ENCODE measurements at places on chromosomes 1 and 21. TPM values are rescaled to one million over a fixed set of nuclear protein-coding genes. Genes with fewer than 3 reads are reported as not detected.

DNA sequence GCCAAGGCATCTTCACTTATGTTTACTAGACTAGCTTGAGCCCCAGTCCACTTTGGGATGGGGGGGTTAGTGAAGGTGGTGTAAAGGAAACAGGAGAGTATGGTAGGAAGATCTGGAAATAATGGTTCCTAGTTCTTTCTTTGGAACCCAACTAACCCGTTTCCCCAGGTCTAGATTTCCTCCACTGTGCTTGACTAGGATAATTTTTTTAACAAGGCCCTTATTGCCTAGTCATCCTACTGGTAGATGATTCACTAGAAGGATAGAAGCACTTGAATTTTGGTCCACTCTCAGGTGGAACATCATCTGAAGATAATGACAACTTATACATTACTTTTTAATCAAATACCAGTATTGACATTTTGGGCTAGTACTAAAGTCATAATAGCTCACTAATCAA, 45.9 kb upstream of the MYOCOS start:
- H3K4me1 ChIP-seq: peaks cover 13% of the 10 kb centered on the region
- H3K27ac ChIP-seq: no peak overlapping the region
- H3K36me3 ChIP-seq: peaks cover 20% of the 10 kb centered on the region
- DNase-seq: no peak
- H3K4me3 ChIP-seq: no peak overlapping the region

GRCh38 chr1:199150756-199151155, 511.9 kb downstream of the PTPRC start:
- H3K27me3 ChIP-seq: peaks cover 3% of the 10 kb centered on the region
- no peak overlapping the region for H3K4me3 ChIP-seq
- H3K36me3 ChIP-seq: no peaks in the 10 kb centered on the region
- H3K4me1 ChIP-seq: no peaks in the 10 kb centered on the region
- DNase-seq: no peak

- H3K4me3 ChIP-seq: no peak overlapping the region
- H3K36me3 ChIP-seq: no peaks in the 10 kb centered on the region
- no peak overlapping the region for H3K27ac ChIP-seq
- no peak for DNase-seq
Observed at GRCh38 chr1:235100194-235100772, 28.4 kb downstream of the TOMM20 start.

DNA sequence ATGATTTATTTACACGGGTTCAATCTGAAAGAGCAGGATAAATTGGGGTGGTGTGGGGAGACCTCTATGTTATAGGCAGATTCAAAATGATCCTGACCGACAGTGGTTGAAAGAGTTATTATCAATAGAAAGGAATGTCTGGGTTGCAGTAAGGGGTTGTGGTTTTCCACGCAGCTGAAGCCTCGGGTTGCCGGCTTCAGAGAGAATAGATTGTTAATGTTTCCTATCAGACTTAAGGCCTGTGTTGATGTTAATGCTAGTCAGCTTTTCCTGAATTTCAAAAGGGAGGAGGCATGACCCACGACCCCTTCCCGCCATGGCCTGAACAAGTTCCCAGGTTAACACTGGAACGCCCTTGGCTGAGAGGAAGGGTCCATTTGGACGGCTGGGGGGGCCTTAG, 2.2 kb upstream of the UBE2J2 start:
- H3K36me3 ChIP-seq: peaks cover 9% of the 10 kb centered on the region
- DNase-seq: no peak
- no peaks in the 10 kb centered on the region for H3K27me3 ChIP-seq
- H3K27ac ChIP-seq: no peak overlapping the region
- H3K4me1 ChIP-seq: peaks cover 23% of the 10 kb centered on the region
- peak overlapping the region; percentile 67 for H3K4me3 ChIP-seq

- DNase-seq: no peak
- no peak overlapping the region for H3K27ac ChIP-seq
- no peaks in the 10 kb centered on the region for H3K4me1 ChIP-seq
- no peak overlapping the region for H3K4me3 ChIP-seq
- peaks cover 2% of the 10 kb centered on the region for H3K36me3 ChIP-seq
Observed at GRCh38 chr1:83805921-83806320, 193.0 kb downstream of the TTLL7 start.

DNA sequence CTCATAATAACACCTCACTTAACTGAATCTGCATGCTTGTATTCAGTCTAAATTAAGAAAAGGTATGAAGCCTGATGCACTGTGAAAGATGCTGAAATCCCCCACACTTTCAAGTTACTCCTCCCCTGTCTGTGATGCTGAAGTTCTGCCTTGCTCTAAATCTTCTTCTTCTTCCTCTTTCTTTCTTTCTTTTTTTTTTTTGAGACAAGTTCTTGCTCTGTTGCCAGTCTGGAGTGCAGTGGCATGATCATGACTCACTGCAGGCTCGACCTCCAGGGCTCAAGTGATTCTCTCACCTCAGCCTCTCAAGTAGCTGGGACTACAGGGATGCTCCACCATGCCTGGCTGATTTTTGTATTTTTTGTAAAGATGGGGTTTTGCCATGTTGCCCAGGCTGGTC, 231.0 kb upstream of the B3GALT2 start:
- peaks cover 52% of the 10 kb centered on the region for H3K4me1 ChIP-seq
- no peaks in the 10 kb centered on the region for H3K36me3 ChIP-seq
- peak overlapping the region; percentile 93 for H3K27ac ChIP-seq
- H3K4me3 ChIP-seq: peak overlapping the region; percentile 83
- H3K27me3 ChIP-seq: no peaks in the 10 kb centered on the region

DNA sequence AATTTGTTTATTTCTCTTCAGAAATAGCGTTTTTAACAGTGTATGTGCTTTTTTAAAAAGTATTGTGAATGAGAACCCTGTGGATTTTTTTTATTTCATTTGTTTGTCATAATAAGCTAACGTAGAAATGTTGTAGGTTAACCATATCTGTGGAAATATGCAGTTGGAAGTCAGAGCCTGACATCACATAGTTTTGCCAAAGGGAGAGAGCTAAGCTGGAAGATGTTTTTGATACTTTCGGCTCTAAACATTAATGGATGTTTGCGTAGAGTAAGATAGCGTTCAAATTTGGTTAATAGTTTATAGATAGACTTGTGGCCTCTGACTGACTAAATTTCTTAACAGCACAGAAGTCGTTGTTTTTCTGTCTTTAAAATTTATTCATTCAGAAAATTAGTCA, 47.4 kb upstream of the ANGPTL1 start:
- H3K4me1 ChIP-seq: no peaks in the 10 kb centered on the region
- H3K4me3 ChIP-seq: no peak overlapping the region
- no peak overlapping the region for H3K27ac ChIP-seq
- no peaks in the 10 kb centered on the region for H3K27me3 ChIP-seq
- peaks cover 59% of the 10 kb centered on the region for H3K36me3 ChIP-seq
- DNase-seq: no peak

GRCh38 chr1:220271706-220272046, 577 bp downstream of the RAB3GAP2 start:
- H3K27ac ChIP-seq: no peak overlapping the region
- peaks cover 24% of the 10 kb centered on the region for H3K36me3 ChIP-seq
- no peaks in the 10 kb centered on the region for H3K27me3 ChIP-seq
- no peak overlapping the region for H3K4me3 ChIP-seq
- DNase-seq: no peak

- no peak for DNase-seq
- peaks cover 1% of the 10 kb centered on the region for H3K27me3 ChIP-seq
- no peaks in the 10 kb centered on the region for H3K36me3 ChIP-seq
- no peaks in the 10 kb centered on the region for H3K4me1 ChIP-seq
- H3K27ac ChIP-seq: no peak overlapping the region
Observed at GRCh38 chr1:14253676-14254075, 344.8 kb upstream of the KAZN start.

GRCh38 chr21:44418876-44419230, 36.5 kb upstream of the LRRC3 start:
- no peak overlapping the region for H3K4me3 ChIP-seq
- no peak overlapping the region for H3K27ac ChIP-seq
- peaks cover 4% of the 10 kb centered on the region for H3K4me1 ChIP-seq
- no peaks in the 10 kb centered on the region for H3K36me3 ChIP-seq
- H3K27me3 ChIP-seq: no peaks in the 10 kb centered on the region

DNA sequence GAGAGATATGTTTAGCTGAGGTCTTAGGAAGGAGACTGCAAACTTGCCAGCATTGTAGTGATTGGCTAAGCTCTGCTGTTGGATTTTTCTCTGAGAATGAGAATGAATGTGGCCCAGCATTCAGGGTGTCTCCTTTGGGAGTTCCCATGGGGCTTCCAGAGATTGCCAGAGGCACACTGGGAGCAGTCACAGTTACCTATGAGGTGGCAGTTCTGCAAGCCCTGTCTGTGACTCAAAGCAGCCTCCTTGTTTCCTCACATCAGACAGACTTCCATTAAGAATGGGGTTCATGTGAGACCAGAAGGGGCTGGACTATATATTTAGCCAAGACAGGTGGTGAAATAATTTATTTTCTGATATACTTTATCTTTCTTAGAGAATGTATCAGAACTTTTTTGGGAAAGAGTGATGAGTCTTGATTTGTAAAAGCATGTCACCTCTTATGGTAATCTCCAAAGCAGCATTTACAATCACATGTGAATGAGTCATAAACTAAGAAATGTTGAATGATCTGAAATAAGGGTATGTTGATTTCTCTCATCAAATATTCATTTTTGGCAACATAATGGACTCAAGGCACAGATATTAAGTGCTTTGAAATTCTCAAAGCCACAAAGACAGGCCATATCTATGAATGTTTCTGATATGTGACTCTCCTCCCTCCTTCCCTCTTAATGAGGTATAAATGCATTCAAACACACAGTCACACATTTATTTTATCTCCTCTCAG, 9.5 kb upstream of the SLC19A2 start:
- H3K4me1 ChIP-seq: no peaks in the 10 kb centered on the region
- H3K36me3 ChIP-seq: no peaks in the 10 kb centered on the region
- peaks cover 9% of the 10 kb centered on the region for H3K27me3 ChIP-seq
- no peak for DNase-seq
- no peak overlapping the region for H3K4me3 ChIP-seq

GRCh38 chr21:41682719-41683179, 84.1 kb downstream of the RIPK4 start:
- peaks cover 9% of the 10 kb centered on the region for H3K27me3 ChIP-seq
- DNase-seq: no peak
- no peaks in the 10 kb centered on the region for H3K36me3 ChIP-seq
- no peak overlapping the region for H3K27ac ChIP-seq
- no peak overlapping the region for H3K4me3 ChIP-seq
- no peaks in the 10 kb centered on the region for H3K4me1 ChIP-seq

GRCh38 chr1:7629465-7630195, 141.5 kb upstream of the VAMP3 start:
- peaks cover 6% of the 10 kb centered on the region for H3K27me3 ChIP-seq
- no peak overlapping the region for H3K27ac ChIP-seq
- no peak overlapping the region for H3K4me3 ChIP-seq
- no peak for DNase-seq
- no peaks in the 10 kb centered on the region for H3K36me3 ChIP-seq

- H3K4me1 ChIP-seq: no peaks in the 10 kb centered on the region
- no peak overlapping the region for H3K4me3 ChIP-seq
- DNase-seq: peak; percentile 56
- H3K27me3 ChIP-seq: no peaks in the 10 kb centered on the region
Observed at GRCh38 chr21:44428281-44428960, 26.9 kb upstream of the LRRC3 start.

DNA sequence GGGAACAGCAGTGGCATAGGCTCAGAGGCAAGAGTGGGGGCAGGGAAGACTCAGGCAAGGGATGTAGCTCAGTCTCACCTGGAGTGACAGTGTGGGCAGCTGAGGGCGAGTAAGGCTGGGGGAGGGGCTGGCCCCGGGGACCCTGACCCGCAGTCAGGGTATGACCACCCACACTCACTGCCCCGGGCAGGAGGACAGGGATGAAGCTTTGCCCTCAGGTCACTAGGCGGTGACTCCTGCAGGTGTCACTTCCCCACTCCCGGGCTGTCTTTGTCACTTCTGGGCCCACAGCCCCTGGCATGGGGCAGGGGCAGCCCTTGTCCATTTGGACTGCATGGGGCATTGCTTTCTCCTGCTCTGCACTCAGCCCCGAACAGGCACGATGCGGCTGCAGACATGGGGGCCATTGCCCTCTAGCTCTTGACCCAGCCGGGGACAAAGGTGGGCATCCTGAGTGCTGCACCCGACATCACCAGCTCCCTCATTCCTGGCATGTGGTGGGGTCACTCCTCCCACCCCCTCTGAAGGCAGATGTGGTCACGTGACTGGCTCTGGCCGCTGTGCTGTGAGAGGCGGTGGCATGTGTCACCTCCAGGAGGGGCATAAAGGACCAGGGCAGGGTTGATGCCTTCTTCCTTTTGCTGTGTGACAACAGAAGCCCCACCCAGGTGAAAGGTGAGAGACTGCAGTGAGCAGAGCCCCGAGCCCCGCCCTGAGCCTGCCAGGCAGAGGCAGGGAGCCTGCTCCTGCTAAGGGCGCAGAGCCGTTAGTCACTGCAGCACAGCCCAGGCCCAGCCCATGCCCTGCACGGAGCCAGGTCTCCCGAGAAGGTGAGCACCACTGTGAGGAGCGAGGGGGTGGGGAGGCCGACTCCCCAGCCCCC, 66.0 kb downstream of the MATN1 start:
- H3K27ac ChIP-seq: no peak overlapping the region
- H3K36me3 ChIP-seq: no peaks in the 10 kb centered on the region

GRCh38 chr1:231515748-231516147, 12.7 kb upstream of the TSNAX start:
- H3K36me3 ChIP-seq: no peaks in the 10 kb centered on the region
- H3K4me3 ChIP-seq: no peak overlapping the region
- DNase-seq: no peak
- no peaks in the 10 kb centered on the region for H3K4me1 ChIP-seq
- H3K27me3 ChIP-seq: peaks cover 31% of the 10 kb centered on the region
- H3K27ac ChIP-seq: no peak overlapping the region

- H3K27me3 ChIP-seq: no peaks in the 10 kb centered on the region
- DNase-seq: no peak
Observed at GRCh38 chr1:228919914-228920313, 184.6 kb downstream of the RHOU start.

GRCh38 chr1:219514728-219515127, 98.2 kb downstream of the ZC3H11B start:
- no peaks in the 10 kb centered on the region for H3K4me1 ChIP-seq
- no peak overlapping the region for H3K4me3 ChIP-seq
- no peaks in the 10 kb centered on the region for H3K27me3 ChIP-seq
- no peak for DNase-seq
- no peaks in the 10 kb centered on the region for H3K36me3 ChIP-seq

The SLC39A1 gene
- total RNA-seq: 14.9 TPM

The RNU5D-1 gene
- total RNA-seq: not detected

The CAP1 gene
- total RNA-seq: 314 TPM

The ZNF593OS gene
- total RNA-seq: not detected

The TMEM201 gene
- total RNA-seq: 8.8 TPM

The SMPDL3B gene
- not detected for total RNA-seq

The CHI3L1 gene
- total RNA-seq: not detected

The SPRR3 gene
- total RNA-seq: not detected

The CD247 gene
- 300 TPM for total RNA-seq
